Panc1 (cell line): ENCODE measurements at places on chromosomes 6 and 20.

DNA sequence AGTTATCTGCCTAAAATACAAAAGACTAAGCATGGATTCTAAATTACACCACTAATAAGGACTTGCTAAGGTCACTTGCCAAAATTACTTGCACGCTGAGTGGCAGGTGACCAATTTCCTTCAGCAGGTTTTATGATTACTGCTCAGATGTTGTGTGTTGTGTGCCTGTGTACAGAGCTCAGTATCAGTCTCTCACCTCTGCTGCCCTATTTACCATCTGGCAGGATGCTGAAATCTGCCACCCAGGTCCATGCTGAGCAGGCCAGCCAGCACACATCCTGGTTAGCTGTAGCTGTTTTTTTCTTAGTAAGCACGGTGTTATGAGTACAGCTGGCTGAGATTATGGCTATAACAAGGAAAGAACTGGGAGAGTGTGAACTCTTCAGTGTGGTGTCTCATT, 34.0 kb downstream of the ELOVL4 start:
- no peak overlapping the region for H3K4me3 ChIP-seq
- no peaks in the 10 kb centered on the region for H3K4me1 ChIP-seq
- no peaks in the 10 kb centered on the region for H3K36me3 ChIP-seq
- no peak for DNase-seq

- no peaks in the 10 kb centered on the region; the same call in 1 of the 2 replicates for H3K36me3 ChIP-seq
- H3K27ac ChIP-seq: no peak overlapping the region
Measured at GRCh38 chr6:158170656-158171081, 2.5 kb downstream of the GTF2H5 start.

GRCh38 chr6:93424303-93425064, 5.1 kb upstream of the EPHA7 start:
- H3K27ac ChIP-seq: peak overlapping the region; percentile 72; the same call in 1 of the 2 replicates
- H3K4me3 ChIP-seq: no peak overlapping the region
- H3K27me3 ChIP-seq: peaks cover 6% of the 10 kb centered on the region
- H3K36me3 ChIP-seq: no peaks in the 10 kb centered on the region; the same call in 1 of the 2 replicates
- H3K4me1 ChIP-seq: peaks cover 5% of the 10 kb centered on the region; the same call in 1 of the 2 replicates

DNA sequence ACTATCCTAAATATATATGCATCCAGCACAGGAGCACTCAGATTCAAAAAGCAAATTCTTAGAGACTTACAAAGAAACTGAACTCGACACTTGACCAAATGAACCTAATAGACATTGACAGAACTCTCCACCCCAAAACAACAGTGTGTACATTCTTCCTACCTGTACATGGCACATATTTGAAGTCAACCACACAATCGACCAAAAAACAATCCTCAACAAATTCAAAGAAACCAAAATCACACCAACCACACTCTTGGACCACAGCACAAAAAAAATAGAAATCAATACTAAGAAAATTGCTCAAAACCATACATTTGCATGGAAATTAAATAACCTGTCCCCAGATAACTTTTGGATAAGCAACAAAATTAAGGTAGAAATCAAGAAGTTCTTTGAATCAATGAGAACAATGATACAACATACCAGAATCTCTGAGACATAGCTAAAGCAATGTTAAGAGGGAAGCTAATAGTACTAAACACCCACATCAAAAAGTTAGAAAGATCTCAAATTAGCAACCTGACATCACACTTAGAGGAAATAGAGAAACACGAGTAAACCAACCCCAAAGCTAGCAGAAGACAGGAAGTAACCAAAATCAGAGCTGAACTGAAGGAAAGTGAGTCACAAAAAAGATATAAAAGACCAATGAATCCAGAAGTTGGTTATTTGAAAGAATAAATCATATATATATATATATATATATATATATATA, 12.5 kb upstream of the TREM1 start:
- H3K27ac ChIP-seq: no peak overlapping the region
- peaks cover 8% of the 10 kb centered on the region for H3K27me3 ChIP-seq
- DNase-seq: no peak
- no peak overlapping the region for H3K4me3 ChIP-seq

DNA sequence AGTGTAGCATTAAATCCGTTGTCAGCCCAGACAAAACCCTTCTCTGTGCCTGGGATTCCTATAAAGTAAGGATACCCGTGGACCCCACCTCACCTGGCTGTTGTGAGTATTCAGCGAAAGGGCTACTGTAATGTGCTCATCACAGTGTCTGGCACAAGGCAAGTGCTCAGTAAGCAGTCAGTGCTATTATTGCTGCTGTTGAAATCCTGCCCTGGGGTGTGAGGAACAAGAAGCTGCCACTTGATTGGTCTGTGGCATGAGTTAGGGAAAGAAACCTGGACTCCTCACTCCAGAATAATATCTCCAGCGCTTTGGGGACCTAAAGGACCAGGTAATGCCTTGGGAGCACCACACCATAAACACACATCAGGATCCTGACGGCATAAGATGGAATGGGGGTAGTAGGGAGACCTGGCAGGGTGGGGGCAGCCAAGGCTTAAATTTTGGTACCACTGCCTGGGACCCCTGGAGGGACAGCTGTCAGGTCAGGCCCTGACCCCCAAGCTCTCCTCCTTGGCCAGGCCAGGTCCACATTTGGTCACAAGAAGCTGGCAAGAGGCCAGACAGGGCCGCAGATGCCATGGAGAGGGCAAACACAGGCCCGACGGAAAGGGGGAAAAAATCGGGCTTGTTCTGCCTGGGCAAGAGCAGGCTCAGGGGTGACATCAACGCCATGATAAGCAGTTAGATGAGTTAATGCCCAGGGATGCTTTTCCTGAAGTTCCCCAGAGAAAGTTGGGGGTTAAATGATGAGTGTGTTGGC, 66.5 kb downstream of the MRPL14 start:
- H3K27me3 ChIP-seq: no peaks in the 10 kb centered on the region
- no peaks in the 10 kb centered on the region for H3K36me3 ChIP-seq
- no peak overlapping the region for H3K4me3 ChIP-seq
- DNase-seq: no peak
- peak overlapping the region; percentile 9; the same call in 1 of the 2 replicates for H3K27ac ChIP-seq

DNA sequence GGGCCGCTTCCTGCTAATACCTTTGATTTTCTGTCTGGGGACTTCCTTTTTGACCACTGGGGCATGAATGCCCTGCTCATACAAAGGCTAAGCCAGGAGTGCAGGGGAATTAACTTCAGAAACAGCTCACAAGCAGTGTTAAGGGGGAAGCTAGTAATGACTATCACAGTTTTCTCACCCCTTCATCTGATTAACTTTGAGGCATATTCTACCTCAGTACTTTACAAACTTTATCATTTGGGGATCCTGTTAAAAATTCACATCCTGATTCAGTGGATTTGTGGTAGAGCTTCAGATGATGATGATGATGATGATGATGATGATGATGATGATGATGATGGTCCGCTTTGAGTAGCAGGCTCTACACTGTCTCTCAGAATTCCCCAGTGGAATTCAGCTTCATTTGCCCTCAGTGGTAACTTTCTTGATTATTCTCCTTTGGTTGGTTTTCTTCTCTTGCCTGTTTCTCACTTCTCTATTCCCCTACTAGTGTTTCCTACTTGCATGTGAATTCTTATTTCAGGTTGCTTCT, 78.4 kb upstream of the TMEM170B start:
- no peaks in the 10 kb centered on the region for H3K27me3 ChIP-seq
- no peaks in the 10 kb centered on the region for H3K4me1 ChIP-seq
- no peak overlapping the region for H3K27ac ChIP-seq
- no peak overlapping the region for H3K4me3 ChIP-seq
- no peak for DNase-seq

GRCh38 chr20:16573001-16573965, at the start of gene KIF16B:
KIF16B (minus strand) TSS chr20:16573448; CDS start chr20:16573275, 173 bp downstream.
- H3K4me3 ChIP-seq: peak within 1 kb of the TSS; percentile 81
- H3K27ac ChIP-seq: peak within 1 kb of the TSS; percentile 99
- peak; percentile 82 for DNase-seq
- no peaks in the 10 kb centered on the region for H3K27me3 ChIP-seq
- peaks cover 20% of the 10 kb centered on the region for H3K4me1 ChIP-seq
